ENCODE measurements at places on chromosomes 16 and 17.

DNA sequence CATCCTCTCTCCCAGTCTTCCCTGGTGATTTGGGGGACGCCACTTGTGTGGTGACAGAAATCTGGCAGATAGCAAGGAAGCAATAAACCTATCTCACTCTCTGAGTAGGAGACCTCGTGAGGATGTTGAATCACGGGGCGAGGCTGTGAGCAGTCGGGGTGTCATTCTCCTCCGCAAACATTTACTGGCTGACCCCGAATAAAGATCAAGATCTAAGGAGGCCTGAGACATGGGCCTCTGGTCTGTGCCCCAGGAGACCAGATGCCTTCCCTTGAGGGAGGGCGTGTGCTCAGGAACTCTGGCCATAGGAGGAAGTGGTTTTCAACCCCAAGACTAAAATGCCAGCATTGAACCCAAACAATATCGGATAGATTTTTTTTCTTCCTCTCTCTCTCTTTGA is 53.1 kb downstream of the FOXL1 start:
- no peak for DNase-seq

GRCh38 chr17:83125515-83126274 is 46.3 kb downstream of the METRNL start:
- DNase-seq = no peak

- no peak for DNase-seq
Observed at GRCh38 chr17:2481760-2482159, 29.9 kb downstream of the METTL16 start.

DNA sequence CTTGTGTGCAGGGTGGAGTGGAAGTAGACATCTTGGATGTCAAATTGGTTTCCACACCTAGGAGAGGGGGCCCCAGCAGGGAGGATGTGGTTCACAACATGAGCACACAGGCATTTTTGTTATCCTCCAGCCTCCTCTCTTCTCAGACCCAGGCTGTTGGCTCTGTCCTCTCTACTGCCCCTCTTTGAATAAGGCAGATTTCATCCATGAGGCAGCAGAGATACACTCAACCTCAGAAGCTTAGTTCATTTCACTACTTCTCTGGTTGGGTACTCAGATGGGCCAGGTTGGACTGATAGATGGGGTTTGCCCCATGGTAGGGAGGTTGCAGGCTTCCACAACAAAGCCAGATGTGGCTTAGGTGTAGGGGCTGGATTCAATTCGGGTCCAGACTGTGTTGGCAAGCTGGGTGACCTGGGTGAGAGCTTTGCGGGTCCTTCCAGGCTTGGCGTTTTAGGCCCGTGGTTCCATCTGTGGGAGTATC is 22.2 kb upstream of the NFATC3 start:
- DNase-seq = no peak

DNA sequence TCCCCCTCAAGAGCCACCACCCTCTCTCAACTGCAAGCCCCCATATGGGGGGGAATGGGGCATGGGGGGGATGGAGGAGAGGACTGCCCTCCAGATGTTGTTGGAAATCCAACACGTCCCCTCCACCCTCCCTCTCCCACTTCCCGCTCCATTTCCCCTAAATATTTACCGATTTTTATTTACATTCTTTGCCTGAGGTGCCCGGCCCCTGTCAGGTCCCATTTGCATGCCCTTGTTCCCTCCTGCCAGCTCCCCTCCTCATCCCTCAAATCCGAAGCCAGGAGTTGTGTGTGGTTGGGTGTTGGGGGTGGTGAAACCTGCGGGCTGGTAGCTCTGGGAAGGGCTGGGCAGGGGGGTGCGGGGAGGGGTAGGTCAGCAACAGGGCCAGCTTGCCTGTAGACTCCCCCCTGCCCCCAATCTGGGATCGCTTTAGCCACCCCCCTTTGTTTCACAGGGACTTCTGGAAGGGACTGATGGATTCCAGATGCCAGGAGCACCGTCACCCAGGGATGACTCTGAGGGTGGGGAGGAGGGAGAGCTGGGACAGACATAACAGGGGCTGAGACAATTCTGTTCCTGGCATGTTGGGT is 39.7 kb upstream of the NGFR start:
- DNase-seq = no peak

GRCh38 chr17:80097127-80097621 is 4.2 kb upstream of the GAA start:
- DNase-seq = no peak

DNA sequence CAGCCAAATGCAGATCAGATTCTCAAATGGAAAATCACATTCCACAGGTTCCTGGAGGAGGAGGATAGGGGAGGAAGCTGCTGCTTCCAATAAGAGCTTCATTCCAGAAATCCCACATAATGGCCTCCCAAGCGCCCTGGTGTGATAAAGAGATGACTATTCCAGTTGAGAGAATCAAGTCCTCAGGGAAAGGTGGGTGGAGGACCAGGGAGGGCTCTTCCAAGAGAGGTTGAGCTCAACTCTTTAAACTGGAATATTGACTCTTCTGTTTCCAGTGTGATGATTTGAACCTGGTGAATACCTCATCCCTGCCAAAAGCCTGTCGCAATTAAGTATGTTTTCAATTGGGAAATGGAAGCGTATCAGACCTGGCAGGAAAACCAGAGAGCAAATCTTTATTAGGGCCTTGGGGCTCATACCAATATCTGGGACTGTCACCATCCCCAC is 81.4 kb upstream of the DYNLRB2 start:
- no peak for DNase-seq
